ENCODE measurements at places on chromosomes 3 and 15.

- no peak for DNase-seq
These were observed 5.4 kb upstream of the ACP3 start for GRCh38 chr3:132311841-132312240.

GRCh38 chr3:169105561-169105960 is 558.0 kb downstream of the MECOM start:
- no peak for DNase-seq

DNA sequence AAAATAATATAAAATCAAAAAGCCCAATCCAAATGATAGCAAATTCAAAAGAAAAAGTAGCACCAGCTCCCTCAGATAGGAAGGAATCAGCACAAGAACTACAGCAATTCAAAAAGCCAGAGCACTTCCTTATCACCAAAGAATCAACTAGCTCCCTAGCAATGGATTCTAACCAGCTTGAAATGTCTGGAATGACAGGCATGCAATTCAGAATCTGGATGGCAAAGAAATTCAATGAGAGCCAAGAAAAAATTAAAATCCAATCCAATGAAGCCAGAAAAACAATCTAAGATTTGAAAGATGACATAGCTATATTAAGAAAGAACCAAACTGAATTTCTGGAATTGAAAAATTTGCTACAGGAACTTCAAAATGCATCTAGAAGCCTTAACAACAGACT is 1334.4 kb upstream of the ALCAM start:
- DNase-seq, result no peak

DNA sequence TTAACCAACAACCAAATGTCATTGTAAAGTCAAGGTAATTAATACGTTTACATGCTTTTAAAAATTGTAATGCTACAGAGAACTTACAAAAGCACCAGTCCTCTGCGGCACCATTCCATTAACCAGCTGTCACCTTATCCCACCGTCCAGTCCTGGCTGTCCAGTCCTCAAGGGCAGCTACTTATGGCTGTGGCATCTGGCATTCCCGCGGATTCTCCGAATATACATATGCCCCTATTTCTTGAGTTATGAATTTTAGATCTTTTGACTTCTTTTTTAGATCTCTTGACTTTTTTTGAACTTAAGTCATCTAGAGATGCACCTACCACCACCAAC is 382 bp upstream of the POMGNT2 start:
- no peak for DNase-seq

DNA sequence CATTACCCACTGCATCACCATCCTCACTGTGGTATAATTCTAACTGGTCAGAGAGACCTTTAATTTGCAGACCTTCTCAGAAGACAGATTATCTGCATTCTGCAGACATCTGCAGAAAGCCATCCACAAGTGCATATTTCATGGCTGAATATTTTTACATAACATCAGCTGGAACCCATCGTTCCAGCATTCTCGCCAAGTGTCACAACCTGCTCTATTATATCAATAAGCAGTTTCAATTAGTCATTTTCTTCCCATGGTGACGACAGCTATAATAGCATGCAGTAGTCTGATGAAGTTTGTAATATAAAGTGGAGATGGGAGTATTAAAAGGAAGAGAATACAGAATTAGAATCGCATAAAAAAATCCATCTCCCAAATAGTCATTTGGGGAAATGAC is 334.7 kb downstream of the FHIT start:
- DNase-seq, result no peak

DNA sequence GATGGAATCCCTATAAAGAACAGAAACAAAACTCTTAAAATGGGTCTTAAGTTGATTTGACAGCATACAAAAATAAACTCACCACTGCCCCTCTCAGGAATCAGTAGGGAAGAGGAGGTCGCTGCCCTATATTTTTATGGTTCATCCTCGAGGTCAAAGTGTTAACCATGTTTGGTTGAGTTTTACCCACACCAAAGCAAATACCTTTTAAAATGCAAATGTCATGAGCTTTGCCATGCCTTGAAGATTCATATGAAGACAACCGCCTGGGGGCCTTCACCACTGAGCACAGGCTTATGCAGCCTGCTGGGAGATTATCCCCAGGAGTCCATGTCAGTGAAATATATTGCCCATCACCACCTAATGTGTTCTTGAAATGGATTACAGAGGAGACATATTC is 66.1 kb downstream of the GLB1 start:
- DNase-seq, result no peak

GRCh38 chr15:62853114-62853840 is 189.3 kb upstream of the TPM1 start:
- DNase-seq, result no peak
